ENCODE measurements at places on chromosomes 6 and 20. TPM values are rescaled to one million over a fixed set of nuclear protein-coding genes. Genes with fewer than 3 reads are reported as not detected.
A peak's percentile ranks its signal among the peaks of the same experiment; 100 is the strongest.

- DNase-seq, result peak; percentile 47
These were observed 41.7 kb upstream of the RGS17 start for GRCh38 chr6:153172815-153173214.

- no peak for DNase-seq
These were observed 109.1 kb upstream of the PRSS16 start for GRCh38 chr6:27138406-27138805.

DNA sequence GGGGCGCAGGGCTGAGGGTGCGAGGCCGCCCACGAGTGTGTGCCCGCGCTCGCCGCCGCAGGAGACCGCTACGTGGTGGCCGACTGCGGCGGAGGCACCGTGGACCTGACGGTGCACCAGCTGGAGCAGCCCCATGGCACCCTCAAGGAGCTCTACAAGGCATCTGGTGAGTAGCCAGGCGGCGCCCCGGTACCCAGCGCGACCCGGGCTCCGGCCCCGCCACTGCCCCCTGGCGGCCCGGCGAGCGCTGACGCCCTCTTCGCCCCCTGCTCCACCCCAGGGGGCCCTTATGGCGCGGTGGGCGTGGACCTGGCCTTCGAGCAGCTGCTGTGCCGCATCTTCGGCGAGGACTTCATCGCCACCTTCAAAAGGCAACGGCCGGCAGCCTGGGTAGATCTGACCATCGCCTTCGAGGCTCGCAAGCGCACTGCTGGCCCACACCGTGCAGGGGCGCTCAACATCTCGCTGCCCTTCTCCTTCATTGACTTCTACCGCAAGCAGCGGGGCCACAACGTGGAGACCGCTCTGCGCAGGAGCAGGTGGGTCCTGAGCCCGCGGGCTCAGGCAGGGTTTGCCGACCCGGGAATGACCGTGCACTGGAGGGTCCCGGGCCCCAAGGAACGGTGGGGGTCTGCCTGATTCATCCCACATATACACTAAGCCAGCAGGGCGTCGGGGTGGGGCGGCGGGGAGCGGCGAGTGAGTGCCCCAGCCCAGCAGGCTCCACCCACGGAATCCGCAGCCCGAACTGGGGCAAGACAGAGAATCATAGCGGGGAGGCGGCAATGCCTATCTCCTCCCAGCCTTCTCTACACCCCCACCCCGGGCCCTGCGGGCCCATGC, 17.4 kb downstream of the HSPA12B start:
- peak; percentile 34 for DNase-seq

DNA sequence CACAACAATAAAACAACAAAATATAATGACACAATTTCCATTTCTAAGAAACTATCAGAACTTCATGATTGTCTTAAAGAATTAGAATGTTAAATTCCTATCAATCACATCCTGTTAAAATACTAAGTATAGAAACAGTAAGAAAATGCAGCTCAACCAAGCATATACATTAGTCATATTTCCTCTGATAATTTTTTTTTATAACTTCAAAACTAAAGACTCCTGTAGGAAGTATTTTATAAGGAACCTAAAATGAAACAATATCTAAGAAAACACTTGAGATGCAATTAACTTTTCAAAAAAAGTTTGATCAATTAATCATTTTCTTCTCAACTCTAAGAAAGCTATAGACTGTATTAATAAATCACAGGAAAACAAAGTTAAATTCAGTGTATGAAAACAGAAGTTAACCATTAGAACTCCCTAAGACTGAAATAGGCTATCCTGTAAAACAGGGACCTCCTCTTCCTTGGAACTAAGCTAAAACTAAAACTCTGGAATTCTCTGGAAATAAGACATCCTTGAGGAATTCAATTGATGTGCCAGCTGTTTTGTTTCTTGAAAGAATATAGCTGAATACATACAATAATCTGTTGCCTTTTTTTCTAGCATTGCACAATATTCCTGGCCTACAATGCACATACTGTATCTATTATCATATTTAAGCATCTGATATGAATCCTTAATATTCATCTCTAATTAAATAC, 19.8 kb downstream of the FKBP5 start:
- DNase-seq, result no peak

DNA sequence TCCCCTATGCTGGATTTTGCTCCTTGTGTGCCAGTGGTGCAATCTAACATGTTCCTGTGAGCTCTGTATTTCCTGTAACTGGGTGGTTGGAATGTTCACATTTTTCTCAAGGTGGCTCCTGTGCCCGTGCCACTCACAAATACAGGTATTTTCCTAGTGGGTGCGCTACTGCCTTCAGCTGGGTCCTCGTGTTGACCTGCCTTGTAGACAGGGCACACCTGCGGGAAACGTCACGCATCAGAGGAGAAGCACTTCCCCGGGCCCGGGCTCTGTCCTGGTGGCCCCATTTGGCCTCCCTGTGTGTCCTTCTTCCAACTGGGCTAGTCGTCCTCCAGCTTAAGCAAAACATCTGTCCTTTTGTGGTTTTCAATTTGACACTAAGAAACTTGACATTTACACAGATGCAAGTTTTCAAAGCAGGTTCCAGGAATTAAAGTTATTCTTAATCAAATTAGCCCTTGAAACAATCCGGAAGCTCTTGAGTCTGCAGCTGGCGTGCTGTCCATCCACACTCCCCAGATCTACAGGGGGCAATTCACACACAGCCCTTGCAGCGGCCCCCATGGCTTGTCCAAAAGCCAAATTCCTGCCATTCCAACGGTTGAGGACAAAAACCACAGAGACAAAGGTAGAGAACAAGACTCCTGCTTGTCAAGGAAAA, 275.1 kb downstream of the CDC5L start:
- DNase-seq, result no peak

- DNase-seq, result no peak
These were observed 179.1 kb downstream of the SYNE1 start for GRCh38 chr6:152457949-152458624.

The EPPIN gene
- polyA plus RNA-seq, result not detected

The MOG gene
- 87.3 TPM for polyA plus RNA-seq

The SPATA25 gene
- 0.83 TPM for polyA plus RNA-seq
